ENCODE measurements at places on chromosomes 16 and 17. TPM values are rescaled to one million over a fixed set of nuclear protein-coding genes. Genes with fewer than 3 reads are reported as not detected.

- no peak for DNase-seq
Observed at GRCh38 chr17:51608251-51608933, 348.0 kb downstream of the UTP18 start.

CRYM gene
- 11.5 TPM for total RNA-seq

- no peak for DNase-seq
Observed at GRCh38 chr16:79366635-79367034, 233.9 kb downstream of the MAF start.

CNGB1 gene
- 1.5 TPM for total RNA-seq

- DNase-seq = no peak
Observed at GRCh38 chr16:24984903-24985675, 30.1 kb downstream of the ARHGAP17 start.

GRCh38 chr17:78899361-78900260, 3.4 kb downstream of the CEP295NL start:
- no peak for DNase-seq

DNA sequence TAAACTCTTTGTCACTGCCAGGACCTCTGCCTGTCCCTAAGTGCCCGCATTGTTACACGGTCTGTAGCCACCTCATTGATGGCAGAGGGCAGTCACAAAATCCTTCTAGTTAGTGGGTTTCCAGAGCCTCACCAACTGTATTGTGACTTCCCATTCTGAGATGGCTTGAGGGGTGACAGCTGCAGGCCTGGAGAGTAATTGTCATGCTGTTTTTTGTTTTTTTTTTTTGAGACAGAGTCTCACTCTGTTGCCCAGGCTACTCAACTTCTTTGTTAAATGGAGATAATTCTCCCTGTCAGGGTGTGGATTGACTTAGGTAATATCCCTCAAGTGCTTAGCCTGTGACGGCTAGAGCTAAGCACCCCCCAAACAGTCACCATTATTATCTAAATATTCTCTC, 77.9 kb downstream of the SDR42E1 start:
- no peak for DNase-seq

- DNase-seq = no peak
Observed at GRCh38 chr17:74132354-74132753, 71.1 kb upstream of the RPL38 start.

- no peak for DNase-seq
Observed at GRCh38 chr16:58485184-58485887, 14.6 kb upstream of the NDRG4 start.

CFDP1 gene
- 60.2 TPM for total RNA-seq

ZFP90 gene
- total RNA-seq = 33.6 TPM
